ENCODE measurements at places on chromosomes 7 and 10. TPM values are rescaled to one million over a fixed set of nuclear protein-coding genes. Genes with fewer than 3 reads are reported as not detected.

DNA sequence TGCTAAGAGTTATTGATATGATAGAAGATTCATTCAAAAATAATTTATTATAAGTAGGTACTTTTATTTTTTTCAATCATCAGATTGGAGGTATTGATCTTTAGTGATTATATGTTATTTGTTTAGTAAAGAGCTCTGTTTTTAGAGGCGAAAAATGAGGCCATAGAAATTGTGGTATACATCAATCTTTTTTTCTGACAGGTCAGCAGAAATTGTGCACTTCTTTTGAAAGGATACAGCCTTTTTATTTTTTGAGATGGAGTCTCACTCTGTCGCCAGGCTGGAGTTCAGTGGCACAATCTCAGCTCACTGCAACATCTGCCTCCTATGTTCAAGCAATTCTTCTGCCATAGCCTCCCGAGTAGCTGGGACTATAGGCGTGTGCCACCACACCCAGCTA, 292.1 kb downstream of the BAMBI start:
- DNase-seq: no peak

SPAM1 gene
- total RNA-seq: not detected

GRCh38 chr10:82759050-82759449, 884.1 kb downstream of the NRG3 start:
- DNase-seq: no peak

DNA sequence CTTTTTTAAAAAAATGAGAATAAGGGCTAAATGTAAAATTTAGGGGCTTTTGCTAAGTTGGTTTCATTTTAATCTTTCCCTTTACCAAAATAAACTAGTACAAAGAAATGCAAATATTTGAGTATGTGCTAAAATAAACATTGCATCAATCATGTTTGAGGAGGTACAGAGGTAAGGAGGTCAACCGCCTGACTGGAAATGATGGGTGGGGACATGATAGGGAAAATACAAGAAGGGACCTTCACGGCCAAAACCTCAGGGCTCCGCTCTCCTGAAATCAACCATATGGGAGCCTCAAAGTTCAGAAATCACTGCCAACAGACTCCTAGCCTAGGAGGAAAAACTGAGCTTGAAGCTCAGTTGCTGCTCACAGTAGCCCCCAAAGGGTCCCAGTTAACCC, 207.6 kb downstream of the AHR start:
- DNase-seq: no peak

HOXA2 gene
- total RNA-seq: not detected

DNA sequence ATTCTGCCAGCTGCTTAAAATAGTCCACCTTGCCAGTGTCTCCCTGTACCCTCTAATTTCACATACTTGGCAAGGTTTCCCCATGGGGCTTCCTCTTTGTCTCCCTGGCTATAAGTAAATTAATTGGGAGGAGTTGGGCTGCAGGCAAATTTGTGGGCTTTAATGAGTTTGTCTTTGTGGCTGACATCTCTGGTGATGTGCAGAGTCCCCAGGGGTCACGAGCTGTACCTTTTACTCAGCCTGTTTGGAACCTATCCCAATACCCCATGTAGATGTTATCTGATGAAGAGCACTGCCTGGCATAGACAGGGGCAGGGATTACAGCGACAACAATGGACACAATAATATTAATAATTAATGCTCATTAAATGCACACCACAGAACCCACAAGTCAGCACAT, 132.5 kb downstream of the SLIT1 start:
- DNase-seq: no peak

- DNase-seq: no peak
These were observed 3.0 kb upstream of the CREB3L2 start for GRCh38 chr7:138004936-138005335.

GRCh38 chr10:11468126-11468742, 143.2 kb downstream of the USP6NL start:
- DNase-seq: no peak

- DNase-seq: no peak
These were observed 55.0 kb downstream of the CAV1 start for GRCh38 chr7:116579835-116580234.

- DNase-seq: no peak
These were observed 97.0 kb downstream of the ALOX5 start for GRCh38 chr10:45471059-45471458.

GNGT1 gene
- total RNA-seq: not detected

- no peak for DNase-seq
These were observed 77.6 kb downstream of the BICC1 start for GRCh38 chr10:58590152-58590840.

- no peak for DNase-seq
These were observed 23.7 kb downstream of the PTEN start for GRCh38 chr10:87887146-87887545.

DNA sequence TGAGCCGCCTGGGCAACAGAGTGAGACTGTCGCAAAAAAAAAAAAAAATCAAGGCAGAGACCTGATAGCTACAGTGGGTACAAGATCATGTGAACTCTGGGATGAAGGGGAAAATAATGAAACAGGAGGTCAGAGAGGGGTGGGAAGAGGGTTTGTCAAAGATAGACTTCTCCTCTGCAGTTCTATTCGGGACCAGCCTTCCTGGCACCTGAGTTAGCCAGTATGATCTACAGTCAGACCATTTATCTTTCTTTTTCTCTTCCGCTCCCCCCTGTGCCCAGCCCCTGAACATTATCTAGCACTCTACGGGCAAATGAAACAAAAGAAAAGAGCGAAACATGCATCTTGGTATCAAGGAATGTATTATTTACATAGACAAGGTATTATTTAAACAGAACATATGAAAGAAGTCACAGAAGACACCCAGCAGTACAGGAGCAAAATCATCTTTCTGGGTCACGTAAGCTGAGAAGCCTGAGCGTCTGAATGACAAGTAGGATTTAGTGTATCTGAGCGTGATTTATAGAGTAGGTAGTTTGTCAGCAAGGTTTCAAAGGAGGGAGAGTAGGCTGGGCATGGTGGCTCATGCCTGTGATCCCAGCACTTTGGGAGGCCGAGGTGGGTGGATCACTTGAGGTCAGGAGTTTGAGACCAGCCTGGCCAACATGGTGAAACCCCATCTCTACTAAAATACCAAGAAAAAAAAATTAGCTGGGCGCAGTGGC, 109.0 kb downstream of the PRKCQ start:
- no peak for DNase-seq

MBL2 gene
- total RNA-seq: not detected
